A172 (cell line): ENCODE measurements at places on chromosomes 16 and 17.

GRCh38 chr16:82814059-82814458 is 187.3 kb downstream of the CDH13 start:
- DNase-seq: no peak

DNA sequence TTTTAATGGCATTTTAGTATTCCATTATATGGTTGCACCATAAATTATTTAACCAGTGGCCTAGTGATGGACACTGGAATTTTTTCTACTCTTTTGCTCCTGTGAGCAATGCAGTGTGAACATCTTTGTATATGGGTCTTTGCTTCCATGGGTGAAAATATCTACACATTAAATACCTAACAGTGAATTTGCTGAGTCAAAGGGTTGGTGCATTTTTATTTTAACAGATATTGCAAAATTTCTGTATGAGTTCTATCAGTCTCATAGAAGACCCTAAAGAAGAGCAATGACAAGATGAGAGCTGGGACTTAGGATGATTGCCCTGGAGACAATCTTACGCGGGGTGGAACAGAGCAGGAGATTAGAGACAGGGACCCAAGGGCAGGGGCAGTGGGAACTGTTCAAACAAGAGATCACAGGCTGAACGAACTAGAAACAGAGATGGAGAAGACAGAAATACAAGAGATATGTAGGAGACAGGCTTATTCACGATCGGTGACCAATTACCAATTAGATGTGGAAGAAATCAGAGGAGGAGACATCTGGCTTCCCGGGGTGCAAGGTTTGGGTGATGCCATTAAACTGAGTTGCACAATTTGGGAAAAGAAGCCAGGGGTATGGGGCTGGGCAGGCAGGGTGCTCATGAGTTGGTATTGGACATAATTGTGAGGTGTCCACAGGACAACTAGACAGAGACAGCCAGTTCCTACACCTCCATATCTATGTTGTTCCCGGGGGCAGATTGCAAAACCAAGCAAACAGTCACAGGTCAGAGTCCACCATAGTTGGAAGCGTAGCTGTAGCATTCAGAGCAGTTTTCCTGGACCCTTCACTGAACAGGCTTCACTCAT is 39.9 kb upstream of the LONP2 start:
- DNase-seq: no peak

GRCh38 chr16:74192281-74192797 is 104.3 kb upstream of the PSMD7 start:
- no peak for DNase-seq

DNA sequence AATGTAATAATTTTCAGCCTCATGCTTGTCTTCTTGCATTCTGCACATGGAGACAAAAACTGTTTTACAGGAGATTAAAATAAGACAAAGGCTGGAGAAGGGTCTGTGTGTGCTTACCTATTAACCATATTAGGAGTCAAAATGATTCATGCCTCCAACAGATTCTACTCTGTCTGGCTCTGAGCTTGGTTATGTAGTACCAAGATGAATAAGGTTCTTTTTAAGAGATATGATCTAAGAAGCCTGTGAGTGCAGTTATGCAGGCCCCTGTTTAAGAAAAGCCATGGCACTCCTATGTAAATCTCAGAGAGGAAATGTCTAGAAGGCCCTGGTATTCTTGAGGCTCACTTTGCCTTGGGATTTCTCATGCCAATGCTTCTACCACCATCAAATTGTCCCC is 486.6 kb upstream of the CDH11 start:
- no peak for DNase-seq

- DNase-seq: no peak
Measured at GRCh38 chr17:28324267-28324745, 5.3 kb downstream of the TMEM97 start.

GRCh38 chr17:80624864-80625263 is 80.2 kb downstream of the RPTOR start:
- no peak for DNase-seq

- no peak for DNase-seq
Measured at GRCh38 chr17:41147531-41148204, 2.0 kb downstream of the KRTAP4-5 start.

DNA sequence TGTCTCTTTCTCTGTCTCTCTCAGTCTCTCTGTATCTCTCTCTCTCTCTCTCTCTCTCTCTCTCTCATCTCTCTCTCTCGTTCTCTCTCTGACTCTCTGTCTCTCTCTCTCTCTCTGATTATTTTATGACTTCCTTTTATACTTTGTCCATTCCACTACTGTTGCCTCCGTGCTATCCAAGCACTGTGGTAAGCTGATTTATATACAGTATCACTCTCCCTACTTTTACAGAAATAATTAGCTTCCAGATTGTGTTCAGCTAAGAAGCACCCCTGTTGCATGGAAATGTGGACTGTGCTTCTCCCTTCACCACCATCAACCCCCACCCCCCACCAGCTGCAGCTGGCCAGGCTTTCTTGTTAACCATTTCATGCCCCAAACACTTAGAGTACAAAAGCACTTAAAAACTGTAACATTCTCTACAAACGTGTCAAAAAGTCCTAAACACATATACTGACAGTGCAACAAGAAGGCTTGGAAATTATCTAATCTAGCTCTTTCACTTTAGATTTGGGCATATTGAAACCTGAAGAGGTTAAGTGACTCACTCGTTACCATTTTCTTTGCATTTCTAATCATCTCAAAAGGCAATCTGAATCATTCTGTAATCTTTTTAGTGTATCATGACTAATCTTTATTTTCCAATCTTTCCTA is 11.6 kb upstream of the TMEM100 start:
- no peak for DNase-seq

GRCh38 chr17:37025238-37025637 is 76.5 kb downstream of the AATF start:
- no peak for DNase-seq

- DNase-seq: peak; percentile 28
Measured at GRCh38 chr17:18319604-18320256, 4.6 kb downstream of the SMCR8 start.

DNA sequence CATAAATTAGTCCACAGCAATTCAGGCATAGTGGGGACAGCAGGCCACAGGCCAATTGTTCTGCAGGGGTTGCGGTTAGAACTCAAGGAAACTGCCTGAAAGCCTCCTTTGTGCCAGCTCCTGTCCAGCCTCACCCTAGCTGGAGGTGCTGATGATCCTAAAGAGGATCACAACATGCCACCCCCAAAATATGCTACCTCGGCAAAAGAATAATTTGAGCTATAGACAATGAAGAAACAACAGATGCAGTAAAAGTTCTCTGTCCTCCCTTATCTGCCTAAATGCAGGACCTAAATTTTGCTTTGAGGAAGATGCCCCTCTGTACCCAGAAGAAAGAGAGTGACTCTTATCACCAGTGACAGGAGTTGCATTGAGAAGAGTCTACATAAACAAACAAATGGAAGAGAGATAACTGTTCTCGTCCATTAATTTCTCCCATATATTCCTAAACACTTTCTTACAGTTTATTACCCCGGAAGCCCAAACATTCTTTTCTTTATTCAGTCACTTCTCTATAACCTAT is 14.7 kb downstream of the ALOX15 start:
- no peak for DNase-seq

DNA sequence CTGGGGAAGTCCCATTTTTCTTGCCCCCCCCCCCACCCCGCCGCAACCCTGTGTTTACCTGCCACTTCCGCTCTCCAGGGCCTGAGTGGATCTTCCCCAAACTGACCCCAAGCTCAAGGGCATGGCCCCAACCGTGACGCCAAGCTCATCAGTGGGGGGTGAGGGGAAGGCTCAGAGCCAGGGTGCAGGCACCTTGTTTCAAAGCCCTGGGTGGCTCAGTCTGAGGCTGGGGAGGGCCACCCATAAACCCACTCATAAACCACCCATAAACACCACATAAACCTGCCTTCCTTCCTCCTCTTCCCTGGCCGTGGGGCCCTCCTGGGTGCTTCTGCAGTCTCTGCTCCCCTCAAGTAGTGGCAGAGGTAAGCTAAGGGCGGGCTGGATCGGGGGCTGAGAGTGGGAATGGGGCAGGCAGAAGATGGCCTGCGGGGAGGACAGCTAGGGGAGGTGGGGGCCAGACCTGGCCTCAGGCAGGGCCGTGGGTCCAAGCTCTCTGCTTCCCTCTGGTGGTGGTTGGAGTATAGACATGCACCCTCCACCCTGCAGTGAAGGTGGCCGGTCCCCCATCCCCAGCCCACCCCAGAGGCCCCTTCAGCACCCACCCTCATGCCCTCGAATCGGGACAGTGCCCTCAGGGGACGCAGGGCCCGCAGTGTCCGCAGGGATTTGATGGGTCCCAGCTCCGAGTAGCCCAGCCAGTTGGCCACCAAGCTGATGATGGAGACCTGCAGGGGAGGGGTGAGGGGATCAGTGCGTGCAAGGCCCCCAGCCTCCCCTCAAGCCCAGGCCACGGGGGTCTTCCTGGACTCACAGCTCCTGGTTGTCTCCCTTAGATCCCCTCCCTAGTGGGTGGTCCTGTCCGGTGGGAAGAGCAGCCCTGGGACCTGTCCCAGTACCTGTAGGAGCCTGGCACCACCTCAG is 14.6 kb upstream of the CD79B start:
- peak; percentile 31 for DNase-seq

- peak; percentile 83 for DNase-seq
Measured at GRCh38 chr16:83513008-83513755, 294.6 kb upstream of the HSBP1 start.

GRCh38 chr16:57994361-57994760 is 6.1 kb downstream of the ZNF319 start:
- DNase-seq: no peak

GRCh38 chr17:66372182-66372581 is 69.8 kb downstream of the PRKCA start:
- DNase-seq: no peak

GRCh38 chr17:65261152-65261551 is 124.0 kb downstream of the RGS9 start:
- no peak for DNase-seq

DNA sequence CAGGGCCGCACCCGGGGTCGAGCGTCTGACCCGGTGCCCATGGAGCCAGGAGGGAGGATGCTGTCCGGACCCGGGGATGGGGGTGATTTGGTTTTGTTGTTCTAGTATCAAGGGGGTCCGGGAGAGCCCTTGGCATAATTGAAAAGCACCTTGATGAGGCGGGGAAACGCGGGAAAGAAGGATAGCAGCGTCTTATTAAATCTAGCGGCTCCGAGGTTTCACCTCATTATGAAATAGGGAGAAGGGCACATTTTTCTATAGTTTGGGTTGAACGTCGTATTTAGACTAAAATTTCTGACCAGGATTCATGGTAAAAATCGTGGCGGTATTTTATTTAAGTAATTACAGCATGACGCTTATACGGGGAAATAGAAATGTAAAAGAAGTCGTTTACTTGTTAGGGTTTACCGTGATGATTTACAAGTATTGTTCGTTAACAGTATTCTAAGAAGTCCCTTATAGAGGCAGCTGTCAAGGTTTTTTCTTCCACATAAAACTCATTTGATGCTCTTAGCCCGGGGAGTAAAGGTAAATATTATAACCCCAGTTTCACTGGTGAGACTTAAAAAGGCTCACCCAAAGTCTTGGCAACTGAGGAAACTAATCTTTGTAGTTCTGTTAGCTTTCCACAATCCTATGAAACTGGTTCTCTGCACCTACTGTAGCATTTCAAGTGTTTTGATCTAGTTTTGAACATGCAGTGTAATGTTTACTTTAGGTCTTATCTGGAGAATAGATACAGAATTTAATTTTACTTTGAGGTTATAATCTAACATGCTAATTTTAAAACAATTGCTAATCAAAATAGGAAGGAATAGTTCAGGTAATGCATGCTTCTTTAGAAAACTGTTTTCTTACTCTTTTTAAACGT is 756 bp downstream of the LUC7L3 start:
- no peak for DNase-seq
